Urothelium cell line (cell line): ENCODE measurements at places on chromosomes 4 and X.

DNA sequence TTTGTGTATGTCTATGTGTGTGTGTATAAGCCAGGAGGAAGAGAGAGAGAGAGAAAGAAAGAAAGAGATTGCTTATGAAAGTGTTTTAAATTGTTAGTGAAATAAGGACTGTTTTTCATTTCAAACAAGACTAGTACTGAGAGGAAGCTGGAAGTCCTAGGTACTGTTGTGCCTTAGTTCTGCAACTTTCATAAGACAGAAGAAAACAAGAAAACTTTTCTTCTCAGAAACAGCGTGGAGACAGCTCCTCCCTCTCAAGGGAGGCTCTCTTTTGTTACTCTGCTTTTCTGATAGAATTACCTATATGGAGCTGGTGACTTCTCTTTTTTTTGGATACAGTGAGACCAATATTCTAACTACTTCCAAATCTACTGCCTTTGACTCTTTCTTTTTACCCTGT, 62.5 kb downstream of the BANK1 start:
- no peak for DNase-seq

- DNase-seq = no peak
Measured at GRCh38 chr4:105129286-105130040, 17.2 kb upstream of the TET2 start.

GRCh38 chr4:24024605-24025004, 134.8 kb upstream of the PPARGC1A start:
- no peak for DNase-seq

DNA sequence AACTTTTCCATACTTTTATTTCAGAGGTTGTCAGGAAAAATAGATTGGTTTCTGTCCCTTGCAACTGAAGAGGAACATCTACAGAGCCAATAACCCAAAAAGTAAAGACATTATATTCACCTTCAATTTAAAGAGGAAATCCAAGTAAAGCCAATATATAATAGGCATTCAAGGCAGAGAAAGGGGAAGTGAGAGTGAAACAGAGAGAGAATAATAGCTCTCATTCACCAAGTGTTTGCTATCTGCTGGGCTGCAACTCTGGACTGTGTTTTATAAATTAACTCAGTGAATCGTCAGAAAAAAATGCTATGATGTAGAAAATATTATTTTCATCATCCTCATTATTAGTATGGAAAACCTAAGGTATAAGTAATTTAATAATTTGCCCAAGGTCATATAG, 448.5 kb downstream of the TRAM1L1 start:
- DNase-seq = no peak

- peak; percentile 29 for DNase-seq
Measured at GRCh38 chr4:83282049-83282535, 2.5 kb downstream of the COQ2 start.

GRCh38 chr4:103774326-103774825, 54.6 kb upstream of the TACR3 start:
- no peak for DNase-seq

GRCh38 chr4:53380221-53380620, 2.8 kb downstream of the FIP1L1 start:
- no peak for DNase-seq

- no peak for DNase-seq
Measured at GRCh38 chr4:82715731-82716617, 82.6 kb downstream of the SCD5 start.
